Chondrocyte (in vitro differentiated cells): ENCODE measurements at places on chromosomes 6 and 20.

GRCh38 chr20:19016140-19016497 lies 196.3 kb upstream of the SLC24A3 start:
- DNase-seq, result no peak

- no peak for DNase-seq
Observed at GRCh38 chr6:89037141-89037900, 43.2 kb upstream of the PNRC1 start.

DNA sequence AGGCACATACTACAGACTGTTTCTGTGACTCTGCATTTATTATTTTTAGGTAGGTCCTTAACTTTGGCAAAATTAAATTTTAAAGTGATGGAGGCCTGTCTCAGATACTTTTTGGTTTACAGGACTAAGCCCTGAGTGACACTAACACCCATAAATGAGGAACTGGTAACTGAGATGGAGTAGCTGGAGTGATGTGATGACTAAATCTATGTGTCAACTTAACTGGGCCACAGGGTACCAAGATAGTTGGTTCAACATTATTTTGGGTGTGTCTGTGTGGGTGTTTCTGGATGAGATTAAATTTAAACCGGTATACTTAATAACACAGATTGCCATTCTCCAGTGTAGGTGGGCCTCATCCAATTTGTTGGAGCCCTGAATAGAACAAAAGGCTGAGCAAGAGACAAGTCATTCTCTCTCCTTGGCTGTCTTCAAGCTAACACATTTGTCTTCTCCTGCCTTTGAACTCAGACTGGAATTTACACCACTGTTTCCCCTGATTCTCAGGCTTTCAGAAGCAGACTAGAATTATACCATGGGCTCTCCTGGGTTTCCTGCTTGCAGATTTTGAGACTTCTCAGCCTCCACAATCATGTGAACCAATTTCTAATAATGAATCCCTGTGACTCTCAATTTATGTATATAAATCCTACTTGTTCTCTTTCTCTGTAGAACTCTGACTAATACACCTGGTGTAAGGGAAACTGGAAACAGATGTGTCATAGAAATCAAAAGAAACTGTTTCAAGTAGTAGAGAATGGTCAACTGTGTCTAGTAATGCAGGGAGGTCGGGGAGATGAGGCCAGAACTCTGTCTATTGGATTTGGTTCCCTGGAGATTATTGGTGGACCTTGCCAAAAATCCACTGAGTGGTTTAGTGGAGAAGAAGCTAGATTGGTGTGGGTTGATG lies 579.2 kb downstream of the EPM2A start:
- no peak for DNase-seq

DNA sequence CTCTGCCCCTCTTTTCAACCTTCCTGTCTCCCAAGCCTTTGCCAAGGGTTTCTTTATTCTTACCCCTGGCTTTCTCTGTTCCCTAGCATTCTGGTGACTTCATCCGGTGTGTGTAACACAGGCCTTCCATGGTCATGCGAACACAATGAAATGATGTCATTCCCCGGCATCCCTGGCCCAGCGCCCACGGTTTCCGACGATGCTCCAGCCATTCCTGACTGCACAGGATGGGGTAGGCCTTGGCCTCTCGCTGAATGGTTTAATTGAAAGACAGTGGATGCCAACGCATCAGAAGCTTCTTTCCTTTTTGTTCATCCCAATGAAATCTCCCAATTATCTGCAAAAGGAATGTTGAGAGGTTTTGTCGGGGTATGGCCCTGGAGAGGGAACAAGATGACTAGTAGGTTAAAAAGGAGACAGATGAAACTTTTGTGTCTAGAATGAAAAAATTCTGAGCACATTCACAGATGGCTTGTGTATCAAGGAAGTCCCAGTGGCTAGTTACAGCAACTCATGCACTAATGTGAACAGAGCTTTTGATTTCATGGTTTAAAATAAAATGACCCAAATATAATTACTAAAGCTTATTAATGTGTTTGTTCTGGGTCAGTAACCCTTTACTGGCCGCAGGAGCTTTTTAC lies 655.0 kb downstream of the QKI start:
- no peak for DNase-seq

GRCh38 chr6:45491874-45492273 lies 114.1 kb upstream of the SUPT3H start:
- no peak for DNase-seq

DNA sequence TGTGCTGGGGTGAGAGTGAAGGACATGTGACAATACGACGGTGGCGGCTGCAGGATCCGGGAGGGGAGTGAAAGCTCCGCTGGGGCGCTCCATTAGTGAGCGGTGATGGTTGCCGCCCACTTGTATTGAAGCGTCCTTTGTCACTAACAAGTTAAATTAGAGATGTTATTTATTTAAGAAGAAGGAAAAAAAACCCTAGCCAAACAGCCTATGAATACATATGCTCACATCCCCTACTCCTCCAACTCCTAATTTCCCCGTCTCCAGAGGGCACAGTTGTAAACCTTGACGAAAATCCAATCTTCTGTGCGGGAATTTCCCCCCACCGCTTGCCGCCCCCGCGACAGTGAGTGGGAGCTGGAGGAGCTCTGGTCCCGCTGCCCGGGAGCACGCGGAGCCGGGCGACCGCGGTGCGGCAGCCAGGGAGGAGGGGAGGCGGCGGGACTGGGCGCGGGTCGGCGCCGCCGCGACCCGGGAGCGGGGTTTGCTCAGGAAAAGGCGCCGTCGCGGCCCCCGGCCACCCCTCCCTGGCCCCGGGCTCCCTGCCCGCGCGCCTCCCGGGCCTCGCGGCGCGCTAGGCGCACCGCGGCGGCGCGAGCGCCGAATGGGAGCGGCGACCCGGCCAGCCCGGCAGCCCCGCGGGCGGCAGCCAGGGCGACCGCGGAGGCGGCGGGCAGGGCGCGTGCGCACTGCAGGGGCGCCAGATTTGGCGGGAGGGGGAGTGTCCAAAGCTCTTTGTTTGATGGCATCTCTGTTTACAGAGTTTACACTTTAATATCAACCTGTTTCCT lies at the start of gene MYB:
Gene MYB, plus strand, starts transcription at position 767 of the 791 bp plus-strand sequence. CDS start 206 bp downstream, outside the sequence.
- DNase-seq, result no peak

GRCh38 chr20:3865152-3865886 lies 18.7 kb downstream of the MAVS start:
- DNase-seq, result no peak

DNA sequence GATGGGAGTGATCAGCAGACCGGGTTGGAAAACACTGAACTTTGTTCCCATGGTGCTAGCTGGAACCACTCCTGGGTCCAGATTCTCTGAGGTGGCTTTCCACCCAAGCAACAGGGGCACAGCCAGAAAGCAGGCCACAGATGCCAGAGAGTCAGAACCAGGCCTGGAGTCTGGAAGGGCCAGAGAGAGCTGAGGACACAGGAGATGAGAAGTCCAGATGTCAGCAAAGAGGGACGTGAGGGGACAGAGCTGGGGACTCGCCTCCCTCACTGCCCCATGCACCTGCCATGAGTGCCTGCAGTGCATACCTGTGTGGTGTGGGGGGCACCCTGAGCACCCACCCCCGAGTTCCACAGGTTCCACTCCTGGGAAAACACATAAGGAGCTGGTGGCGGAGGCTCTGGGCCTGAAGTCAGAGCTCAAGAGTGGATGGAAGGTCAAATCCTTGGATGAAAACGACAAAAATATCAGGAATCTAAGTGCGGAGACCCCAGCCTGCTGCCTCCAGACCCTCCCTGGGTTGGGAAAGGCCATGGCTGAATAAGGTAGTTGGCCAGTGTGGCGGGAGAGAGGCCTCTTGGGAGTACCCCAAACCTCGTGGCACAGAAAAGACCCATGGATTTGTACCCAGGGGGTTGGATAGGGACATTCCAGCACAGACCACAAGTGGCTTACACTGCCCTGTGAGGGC lies 224.2 kb downstream of the SYNDIG1 start:
- DNase-seq, result peak; percentile 46

GRCh38 chr20:37972256-37973058 lies 60.8 kb downstream of the TTI1 start:
- no peak for DNase-seq

GRCh38 chr6:144156338-144156737 lies 6.0 kb downstream of the STX11 start:
- no peak for DNase-seq

GRCh38 chr20:48957053-48957481 lies 35.6 kb downstream of the ARFGEF2 start:
- no peak for DNase-seq

GRCh38 chr6:35687658-35688604 lies 784 bp downstream of the FKBP5 start:
- DNase-seq, result no peak

- DNase-seq, result no peak
Observed at GRCh38 chr20:57567471-57568079, 6.7 kb downstream of the PCK1 start.

GRCh38 chr20:62616728-62617621 lies 25.3 kb upstream of the SLCO4A1 start:
- peak; percentile 90 for DNase-seq

DNA sequence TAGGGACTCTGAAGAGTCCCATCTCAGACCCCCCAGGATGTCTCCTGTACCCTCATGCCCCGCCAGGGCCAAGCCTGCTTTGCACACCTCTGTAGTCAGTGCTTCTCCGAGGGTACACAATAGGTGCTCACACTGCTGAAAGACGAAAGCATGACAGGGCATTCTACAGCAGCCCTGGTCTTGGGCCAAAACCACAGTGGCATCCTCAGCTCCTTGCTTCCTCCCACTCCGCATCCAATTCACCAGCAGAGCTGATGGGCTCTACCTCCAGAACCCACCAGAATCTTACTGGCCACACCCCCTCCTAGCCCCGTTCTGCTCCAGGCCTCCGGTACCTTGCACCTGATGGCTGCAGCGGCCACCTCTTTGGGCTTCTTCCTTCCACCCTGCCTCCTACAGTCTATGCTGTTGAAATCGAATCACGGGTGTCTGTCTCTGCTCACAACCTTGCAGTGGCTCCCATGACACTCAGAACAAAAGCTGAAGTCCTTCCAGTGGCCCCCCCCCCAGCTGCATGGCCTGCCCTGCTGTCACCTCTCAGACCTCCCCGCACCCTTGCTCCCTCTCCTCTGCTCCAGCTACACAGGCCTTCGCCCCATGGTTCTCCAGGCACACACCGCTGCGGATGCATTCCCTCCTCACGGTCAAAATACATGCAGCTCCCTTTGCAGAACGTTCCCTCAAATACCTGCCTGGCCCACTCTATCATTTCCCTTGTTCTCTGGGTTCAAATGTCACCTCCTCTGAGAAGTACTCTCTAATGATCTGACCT lies 1.2 kb downstream of the ANGPT4 start:
- DNase-seq, result no peak
